Stimulated activated CD8-positive, alpha-beta memory T cell treated with anti-CD3 and anti-CD28 coated beads, Interleukin-4, amount 100 ng/mL, for 1 hour (primary cell): ENCODE measurements at places on chromosomes 12 and 14.

DNA sequence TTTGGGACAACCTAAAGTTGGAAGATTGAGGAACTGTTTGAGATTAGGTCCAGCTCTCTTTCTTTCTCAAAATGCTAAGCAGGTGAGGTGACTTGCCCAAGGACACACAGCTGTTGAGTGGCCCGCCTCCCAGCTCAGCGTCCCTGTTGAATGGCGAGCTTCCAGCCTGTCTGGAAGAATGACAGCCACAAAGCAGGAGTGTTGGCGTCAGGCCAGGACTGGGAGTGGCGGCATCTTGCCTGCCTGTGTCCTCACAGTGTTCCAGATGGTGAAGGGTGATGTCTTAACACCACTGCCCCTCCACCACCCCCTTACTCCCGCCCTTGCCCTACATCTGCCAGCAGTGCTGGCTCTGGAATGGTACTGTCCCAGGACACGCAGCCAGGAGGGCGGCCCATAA, 4.4 kb upstream of the CEBPE start:
- no peak for DNase-seq

- no peak for DNase-seq
Measured at GRCh38 chr14:71341156-71341555, 433.9 kb downstream of the PCNX1 start.

- DNase-seq = no peak
Measured at GRCh38 chr12:89427508-89428156, 75.3 kb upstream of the DUSP6 start.

DNA sequence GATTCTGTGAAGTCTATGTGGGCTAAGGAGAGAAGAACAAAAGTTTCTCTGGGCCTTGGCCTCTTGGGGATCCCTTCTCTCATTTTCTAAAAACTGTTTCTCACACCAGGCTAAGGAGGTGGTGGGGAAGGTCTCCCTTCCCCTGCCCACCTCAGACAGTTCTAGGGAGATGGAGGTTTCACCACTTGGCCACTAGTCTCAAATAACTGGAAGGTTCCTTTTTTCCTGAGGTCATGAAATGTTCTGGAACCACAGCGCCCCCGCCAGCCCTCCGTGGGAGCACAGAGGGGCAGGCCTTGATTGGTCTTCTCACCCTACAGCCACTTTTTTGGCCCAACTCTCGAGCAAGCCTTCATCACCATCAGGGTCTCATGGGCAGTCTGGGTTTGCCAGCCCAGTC, 12.6 kb downstream of the C12orf43 start:
- no peak for DNase-seq

DNA sequence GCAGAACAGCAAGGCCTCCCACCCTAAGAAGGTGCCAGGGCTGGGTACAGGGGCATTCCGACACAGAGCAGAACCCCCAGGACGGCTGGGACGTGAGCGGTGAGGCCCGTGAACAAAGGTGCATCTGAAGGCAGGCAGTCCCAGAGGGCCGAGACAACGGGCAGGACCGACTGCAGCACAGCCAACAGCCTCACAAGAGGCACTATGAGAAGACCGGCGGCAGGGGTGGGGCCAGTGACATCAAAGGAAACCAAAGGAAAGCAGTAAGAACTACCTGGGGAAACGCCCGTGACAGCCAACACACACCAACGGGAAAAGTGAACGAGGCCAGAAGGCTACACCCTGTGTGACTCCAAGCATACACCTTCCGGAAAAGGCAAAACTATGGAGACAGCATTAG, 9.1 kb downstream of the BTBD6 start:
- DNase-seq = no peak

DNA sequence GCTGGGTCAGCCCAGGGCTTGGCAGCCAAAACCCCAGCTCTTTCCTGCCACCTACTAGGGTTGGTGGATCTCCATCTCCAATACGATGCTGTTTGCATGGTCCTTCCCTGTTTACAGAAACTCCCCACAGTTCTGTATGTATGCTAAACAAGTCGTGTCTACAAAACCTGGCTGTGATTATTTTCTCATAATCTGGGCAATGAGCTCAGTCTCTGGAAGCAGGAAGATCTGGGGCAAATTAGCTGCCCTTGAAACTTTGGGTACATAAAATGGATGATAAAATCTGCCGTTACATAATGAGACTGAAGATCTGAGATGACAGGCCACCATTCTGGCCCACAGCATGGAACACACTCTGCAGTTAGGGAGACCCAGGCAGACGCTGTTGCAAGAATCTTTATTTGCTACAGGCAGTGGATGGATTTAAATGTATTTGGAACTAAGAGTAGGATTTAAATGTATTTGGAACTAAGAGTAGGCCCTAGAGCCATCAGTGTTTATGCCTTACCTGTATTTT, 31.7 kb downstream of the ACADS start:
- DNase-seq = no peak

DNA sequence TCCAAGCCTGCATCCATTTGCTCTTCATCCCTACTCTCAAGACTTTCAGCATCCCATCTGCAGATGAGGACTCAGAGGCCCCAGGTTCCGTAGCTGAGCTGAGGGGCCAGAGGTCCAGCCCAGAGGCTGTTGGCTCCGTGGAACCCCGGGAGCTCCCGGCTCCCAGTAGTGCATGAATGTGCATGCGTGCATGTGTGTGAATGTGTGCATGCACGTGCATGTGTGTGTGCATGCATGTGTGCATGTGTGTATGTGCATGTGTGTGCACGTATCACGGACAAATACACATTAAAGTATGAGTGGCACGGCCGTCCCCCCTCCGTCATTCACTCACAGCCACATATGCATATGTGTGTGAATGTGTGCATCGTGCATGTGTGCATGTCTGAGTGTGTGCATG, 149.9 kb downstream of the KIF26A start:
- DNase-seq = no peak

- DNase-seq = no peak
Measured at GRCh38 chr12:77855548-77855947, 24.9 kb downstream of the NAV3 start.

- DNase-seq = no peak
Measured at GRCh38 chr12:114963846-114964245, 279.9 kb upstream of the TBX3 start.

- no peak for DNase-seq
Measured at GRCh38 chr12:27332714-27333402, at the start of gene BMAL2. TSS of gene BMAL2 (plus strand) at chr12:27332836. CDS start at chr12:27333073, 237 bp downstream.

GRCh38 chr12:59500915-59501314, 94.9 kb upstream of the SLC16A7 start:
- no peak for DNase-seq

DNA sequence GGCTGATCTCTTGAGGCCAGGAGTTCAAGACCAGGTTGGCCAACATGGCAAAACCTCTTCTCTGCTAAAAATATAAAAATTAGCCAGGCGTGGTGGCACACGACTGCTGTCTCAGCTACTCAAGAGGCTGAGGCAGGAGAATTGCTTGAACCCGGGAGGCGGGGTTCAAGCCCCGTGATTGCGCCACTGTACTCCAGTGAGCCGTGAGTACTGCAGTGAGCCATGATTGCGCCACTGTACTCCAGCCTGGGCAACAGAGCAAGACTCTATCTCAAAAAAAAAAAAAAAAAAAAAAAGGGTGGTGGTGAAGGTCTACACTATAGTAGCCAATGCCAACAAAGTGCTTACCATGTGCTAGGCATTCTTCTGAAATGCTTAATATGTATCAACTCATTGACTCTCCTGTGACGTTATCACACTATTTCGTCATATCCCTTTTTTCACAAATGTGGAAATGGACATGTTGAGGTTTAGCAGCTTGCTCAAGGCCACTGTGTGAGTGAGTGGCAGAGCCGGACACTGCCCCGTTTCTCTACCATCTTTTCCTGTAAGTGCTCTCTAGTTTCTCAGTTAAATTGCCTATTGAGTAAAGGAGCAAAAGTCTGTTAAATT, 59.6 kb downstream of the GNS start:
- DNase-seq = no peak

DNA sequence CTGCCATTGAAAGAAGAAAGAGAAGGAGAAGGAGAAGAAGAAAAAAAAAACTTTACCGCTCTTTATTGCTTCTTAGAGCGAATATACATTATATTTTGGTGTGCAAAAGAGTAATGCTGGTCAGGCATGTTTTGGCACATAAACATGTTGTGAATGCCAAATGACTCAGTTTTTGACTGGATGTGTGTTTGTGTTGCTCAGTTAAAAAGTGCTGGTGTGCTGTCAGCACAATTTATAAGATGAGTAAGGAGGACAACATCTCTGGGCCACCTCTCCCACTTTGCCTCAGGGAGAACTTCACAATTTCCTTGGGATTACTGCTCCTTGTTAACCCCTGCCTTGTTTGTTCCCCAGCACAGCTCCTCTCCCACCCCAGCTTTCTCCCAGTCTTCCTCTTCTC, 584.8 kb downstream of the ETNK1 start:
- DNase-seq = no peak

DNA sequence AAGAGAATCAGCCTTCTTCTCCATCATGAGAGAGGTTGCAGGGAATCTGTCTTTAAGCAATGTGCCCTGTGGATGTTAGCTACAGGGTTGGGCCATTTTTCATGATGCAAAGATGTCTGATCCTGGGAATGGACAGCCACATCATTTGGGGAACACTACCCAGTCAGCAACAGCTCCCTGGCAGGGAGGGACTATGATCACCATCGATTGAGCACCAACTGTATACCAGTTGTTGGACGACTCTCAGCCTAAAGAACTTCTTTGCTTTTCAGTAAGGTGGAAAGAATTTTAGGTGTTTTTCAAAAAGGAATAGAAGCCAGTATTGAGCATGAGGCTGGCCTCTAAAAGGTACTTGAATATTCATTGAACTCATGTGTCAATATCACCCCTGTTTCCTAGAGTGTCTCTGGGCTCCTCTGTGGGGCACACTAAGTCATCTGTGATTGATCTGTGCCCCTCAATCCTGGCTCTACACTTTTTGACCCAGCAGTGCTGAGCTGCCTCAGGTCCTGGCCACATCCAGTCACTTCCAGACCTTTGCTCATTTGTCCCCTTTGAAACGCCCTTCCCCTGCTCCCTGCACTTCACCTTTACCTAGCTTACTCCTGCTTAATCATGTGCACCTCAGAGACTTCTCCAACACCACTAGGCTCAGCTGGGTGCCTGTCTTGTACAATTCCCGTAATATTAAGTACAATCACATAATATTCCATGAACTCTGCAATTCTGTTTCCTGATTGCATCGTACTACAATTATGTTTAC, 2.2 kb upstream of the CLMN start:
- DNase-seq = no peak

DNA sequence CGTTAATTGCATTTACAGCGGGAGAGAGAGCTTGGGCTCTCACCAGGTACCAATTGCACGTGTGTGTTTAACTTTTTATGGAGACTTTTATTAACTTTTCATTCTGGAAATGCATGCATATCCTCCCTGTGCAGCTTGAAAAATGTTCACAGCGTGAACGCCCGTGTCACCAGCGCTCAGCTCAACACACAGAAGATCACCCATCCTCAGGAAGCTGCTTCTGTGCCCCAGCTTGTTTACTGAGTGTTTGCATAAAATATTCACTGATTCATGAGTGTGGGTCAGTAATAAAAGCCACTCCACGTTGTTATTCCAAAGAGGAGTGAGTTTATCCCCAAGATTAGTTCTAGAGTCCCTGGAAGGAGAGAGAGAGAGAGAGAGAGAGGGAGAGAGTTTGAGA, 75.5 kb upstream of the FZD10 start:
- DNase-seq = no peak

- no peak for DNase-seq
Measured at GRCh38 chr12:121789233-121789781, 4.2 kb downstream of the RHOF start.

- no peak for DNase-seq
Measured at GRCh38 chr12:107549651-107550480, 135.7 kb upstream of the PWP1 start.

DNA sequence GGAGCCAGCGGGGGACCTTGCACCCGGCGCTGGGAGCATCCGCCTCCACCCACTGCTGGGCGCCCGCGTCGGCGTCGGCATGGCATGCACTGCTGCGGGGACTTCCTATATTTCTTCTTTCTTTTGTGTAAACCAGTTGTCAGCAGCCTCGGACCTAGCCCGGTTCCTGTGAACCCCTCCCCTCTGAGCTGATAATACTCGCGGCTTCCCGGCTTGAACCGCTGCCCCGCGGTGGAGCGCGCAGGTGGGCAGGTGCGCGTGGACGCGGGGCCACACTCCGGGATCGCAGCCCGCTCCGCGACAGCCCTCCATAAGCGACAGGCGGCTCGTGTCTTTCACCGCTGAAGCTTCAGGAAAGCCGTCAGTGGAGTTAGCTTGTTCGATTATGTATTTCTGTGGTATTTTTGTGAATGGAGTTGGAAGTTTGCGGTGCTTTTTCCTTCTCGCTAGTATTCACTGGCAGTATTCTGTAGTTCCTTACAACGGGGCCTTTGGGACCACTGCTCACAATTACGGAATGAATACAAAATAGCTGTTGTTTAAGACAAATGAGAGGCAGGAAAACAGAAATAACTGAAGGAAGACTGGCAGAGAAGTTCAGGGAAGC, 870 bp downstream of the BMAL2 start:
- DNase-seq = no peak

DNA sequence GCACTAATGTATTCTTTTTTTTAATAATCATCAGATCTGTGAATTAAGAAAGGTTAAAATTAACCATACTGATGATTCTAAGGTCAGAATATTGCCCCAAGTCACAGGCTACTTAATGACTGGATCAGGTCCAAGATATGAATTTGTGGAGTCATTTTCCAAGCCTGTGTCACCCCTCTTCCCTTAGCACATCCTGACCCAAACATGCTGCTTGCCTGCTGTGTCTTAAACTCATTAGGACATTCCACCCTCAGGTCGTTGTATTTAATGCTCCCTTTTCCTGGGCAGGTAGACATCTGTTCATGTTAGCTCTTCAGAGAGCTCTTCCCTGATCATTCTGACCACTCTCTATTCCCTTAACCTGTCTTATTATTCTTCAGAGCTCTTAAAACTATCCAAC, 463.5 kb upstream of the PDE3A start:
- no peak for DNase-seq

DNA sequence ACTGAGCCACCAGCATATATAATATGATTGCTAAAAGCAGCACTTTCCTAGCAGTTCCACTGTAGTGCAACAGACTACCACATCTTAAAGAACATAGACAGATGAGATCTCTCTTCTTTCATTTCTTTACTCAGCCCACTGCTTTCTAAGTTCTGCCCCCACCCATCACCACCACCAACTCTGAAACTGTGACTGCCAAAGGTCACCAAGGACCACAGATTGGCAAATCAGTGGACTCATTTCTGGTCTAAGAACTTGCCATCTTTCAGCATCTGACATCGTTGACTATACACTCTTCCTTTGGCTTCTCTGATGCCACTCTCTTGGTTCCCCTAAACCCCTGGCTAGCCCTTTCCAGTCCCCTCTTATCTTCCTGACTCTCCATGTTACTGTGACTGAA, 38.4 kb downstream of the IFNG start:
- DNase-seq = no peak

GRCh38 chr12:112010415-112011344, 2.3 kb downstream of the TMEM116 start:
- no peak for DNase-seq

- DNase-seq = no peak
Measured at GRCh38 chr14:73752297-73752992, 38.3 kb upstream of the PNMA1 start.

DNA sequence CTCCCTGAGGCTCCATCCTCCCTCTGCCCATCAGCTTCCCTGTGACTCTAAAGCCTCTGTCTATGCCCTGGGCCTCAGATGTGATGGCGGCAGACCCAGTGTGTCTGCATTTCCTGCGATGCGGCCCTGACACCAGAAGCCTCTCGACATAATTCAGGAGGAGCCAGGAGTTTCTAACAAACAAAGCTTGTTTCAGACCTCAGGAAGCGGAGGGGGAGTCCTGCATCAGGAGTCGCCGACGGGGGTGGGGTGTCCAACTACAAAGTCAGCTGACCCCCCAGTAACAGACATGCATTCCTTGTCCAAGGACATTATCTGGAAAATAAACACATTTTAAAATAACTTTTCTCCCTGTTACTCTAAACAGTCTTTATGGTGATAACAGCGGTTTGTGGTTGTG, 167.5 kb downstream of the DPF3 start:
- DNase-seq = no peak
